Hematopoietic multipotent progenitor cell treated with erythropoietin and hydrocortisone succinate and interleukin-3 and kit ligand, for 15 days (in vitro differentiated cells): ENCODE measurements at places on chromosomes 2 and 18.

GRCh38 chr2:159882130-159882745 is 84.2 kb upstream of the CD302 start:
- no peak for DNase-seq

DNA sequence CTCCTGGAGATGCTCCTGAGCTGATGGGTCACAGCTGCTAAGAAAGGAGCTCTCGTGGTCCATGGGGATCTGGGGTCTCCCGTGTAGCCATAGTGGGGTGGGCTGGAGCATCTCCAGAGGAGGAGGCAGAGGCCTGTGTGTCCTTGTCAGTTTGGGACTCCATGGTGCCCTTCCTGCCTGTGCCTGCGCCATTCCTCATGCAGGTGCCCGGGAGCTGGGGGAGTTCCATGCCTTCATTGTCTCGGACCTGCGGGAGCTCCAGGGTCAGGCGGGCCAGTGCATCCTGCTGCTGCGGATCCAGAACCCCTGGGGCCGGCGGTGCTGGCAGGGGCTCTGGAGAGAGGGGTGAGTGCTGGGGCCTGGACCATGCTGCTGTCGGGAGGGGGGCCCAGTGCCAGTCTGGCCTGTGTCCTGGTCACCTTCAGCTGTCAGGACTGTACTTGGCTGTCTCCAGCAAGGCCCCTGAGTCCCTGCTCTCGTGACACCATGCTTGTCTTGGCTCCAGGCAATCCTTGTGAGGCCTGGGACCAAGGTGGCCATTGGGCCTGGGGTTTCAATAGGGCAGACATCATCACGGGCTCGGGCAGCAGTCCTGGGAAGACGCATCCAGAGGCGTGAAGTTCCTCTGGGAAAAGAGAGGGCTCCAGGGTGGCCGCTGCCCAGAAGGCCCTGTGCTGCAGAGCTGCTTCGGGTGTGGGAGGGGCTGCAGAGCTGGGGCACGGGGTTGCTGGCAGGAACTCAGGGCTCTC is 7.3 kb downstream of the CAPN10 start:
- DNase-seq = no peak

DNA sequence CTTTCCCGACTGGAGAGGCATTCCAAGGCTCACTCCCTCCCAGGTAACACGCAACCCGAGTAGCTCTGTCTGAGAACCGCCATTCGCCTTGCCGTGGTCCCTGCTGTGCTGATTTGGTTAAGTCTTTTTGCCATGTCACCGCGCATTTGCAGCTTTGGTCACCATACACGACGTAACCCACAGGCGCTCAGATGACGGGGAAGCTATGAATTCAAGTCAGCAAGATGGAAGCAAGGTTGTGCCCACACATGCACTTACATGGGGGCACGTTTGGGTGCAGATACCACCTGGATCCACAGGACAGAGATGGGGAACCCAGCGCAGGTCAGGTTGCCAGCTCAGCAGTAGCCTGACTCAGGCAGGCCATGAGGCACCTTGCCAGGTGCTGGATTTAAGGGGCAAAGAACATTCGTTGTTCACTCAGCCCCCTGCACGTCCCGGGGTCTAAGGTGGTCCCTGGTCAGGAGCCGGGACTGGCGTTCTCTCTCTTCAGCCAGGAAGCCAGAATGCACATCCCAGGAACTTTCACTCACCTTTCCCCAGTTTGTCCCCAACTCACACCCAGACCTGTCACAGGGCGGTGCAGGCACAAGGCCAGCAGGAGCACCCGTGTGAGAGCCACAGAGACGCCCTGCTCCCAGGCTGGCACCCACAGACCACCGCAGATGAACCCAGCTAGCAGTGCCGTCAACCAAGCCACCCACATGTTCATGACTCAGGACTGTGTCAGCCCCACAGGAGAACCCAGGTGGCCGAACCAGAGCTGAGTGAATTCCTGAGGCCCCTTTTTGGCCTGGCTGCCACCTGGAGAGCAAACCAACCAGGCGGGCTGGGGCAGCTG is 19.9 kb downstream of the SNED1 start:
- no peak for DNase-seq

GRCh38 chr2:13611939-13612338 is 895.2 kb downstream of the TRIB2 start:
- DNase-seq = no peak

- DNase-seq = no peak
Measured at GRCh38 chr2:181546086-181546485, 88.9 kb downstream of the ITGA4 start.

DNA sequence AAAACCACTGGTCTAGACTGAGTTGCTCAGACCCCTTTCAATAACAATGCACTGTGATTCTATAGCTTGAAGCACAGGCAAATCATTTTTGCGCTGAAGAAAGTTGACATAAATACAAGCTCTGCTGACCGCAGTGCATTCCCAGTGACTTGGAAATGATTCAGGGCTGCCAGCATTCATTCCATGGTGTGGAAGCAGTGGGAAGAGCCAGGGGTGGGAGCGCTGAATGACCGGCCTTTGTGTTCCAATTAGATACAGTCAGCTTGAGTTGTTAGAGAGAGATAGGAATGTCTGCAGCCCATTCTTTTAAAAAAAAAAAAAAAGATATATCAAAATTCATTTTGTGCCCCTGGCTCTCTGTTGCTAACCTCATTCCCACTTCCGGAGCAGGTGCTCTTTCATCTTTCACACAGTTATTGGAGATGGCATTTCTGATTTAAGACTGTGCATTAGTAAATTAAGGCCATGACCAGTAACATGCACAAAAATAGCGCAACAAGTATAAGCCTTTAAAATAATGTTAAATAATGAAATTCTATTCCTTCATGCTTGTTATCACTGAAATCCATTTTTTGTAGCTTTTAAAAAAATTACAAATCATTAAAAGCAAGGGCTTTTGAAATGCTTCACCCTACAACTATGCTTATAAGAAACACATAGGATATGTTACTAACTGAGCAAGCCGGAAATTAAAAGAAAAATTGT is 59.4 kb upstream of the CTLA4 start:
- no peak for DNase-seq

DNA sequence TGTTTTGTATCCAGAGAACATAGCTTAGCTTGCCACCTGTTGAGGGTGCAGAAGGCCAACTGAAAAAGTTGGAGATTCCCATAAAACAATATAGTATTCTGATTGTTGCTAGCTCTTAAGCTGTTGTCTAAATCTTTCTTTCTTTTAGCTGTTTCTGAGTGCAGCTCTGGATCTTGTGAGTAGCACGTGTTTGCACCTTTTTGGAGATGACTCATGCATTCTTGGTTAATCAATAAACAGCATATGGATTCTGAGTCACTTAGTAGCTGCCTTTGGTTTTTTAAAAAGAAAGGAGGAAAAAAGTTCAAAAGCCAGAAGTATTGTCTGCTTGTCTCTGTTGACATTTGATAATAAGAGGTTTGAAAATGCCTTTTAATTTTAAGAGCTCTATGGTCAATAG is 483.0 kb upstream of the FSIP2 start:
- no peak for DNase-seq

GRCh38 chr2:73068147-73068546 is 3.4 kb downstream of the SFXN5 start:
- no peak for DNase-seq

DNA sequence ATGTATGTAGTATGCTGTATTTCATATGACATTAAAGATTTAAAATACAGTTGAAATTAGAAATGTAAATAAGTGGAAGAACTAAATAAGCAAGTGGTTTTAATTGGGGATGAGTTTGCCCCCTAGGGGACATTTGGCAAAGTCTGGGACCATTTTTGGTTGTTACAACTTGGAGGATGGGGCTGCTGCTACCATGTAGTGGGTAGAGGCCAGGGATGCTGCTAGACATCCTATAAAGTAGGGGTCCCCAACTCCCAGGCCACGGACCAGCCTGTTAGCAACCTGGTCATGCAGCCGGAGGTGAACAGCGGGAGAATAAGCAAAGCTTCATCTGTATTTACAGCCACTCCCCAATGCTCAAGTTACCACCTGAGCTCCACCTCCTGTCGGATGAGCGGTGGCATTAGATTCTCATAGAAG is 27.9 kb upstream of the ASNSD1 start:
- peak; percentile 66 for DNase-seq

- DNase-seq = no peak
Measured at GRCh38 chr18:71902482-71902881, 641.7 kb downstream of the CBLN2 start.

DNA sequence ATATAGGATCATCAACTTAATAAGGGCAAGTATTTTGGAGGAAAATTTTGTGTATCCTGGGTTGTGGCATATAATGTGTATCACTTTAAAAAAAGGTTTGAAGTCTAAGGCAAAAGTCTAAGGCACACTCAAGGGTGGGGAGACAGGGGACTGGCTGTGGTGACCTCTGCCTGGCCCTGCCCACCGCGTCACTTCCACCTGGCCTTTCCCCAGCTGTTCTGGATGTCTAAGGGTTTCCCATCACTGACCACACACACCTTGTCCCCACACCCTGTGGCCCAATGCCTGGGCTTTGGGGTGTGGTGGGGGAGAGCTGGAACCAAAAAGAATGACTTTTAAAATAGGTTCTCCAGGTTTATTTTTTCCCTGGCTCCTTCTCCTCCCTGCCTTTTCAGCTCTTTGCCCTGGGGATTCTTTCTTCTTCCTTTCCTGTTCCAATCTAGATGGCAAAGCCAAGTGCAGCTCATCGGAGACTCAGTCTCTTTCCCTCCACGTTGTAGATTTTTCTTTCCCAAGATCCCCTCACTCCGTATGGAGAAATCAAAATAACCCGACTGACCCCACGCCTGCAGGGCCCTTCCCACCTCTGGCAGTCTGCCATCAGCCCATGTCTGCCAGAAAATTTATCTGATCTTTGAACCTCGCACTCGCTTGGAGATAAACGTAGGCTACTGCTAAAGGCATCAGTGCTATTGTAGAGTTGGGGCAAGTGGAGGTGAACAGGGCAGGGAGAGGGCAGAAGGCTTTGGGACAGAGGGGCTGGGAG is 257.2 kb downstream of the DYSF start:
- no peak for DNase-seq

DNA sequence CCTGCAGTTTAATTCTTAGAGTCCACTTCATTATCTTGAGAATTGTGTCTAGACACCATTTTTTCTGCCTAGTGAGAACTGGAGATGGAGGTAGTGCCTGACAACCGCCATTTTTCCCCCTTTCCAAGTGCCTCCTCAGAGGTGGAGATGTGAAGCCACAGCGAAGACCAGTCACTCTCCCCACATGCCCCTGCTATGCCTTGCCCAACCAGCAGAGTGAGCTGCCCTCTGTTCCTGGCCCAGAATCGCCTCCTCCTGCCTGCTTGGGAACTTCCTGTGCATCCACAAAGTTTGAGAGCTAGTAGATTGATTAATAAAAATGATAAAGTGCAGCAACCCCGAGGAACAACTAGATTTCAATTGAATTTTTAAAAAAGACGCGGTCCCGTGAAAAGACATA is 123.3 kb downstream of the CLIP4 start:
- no peak for DNase-seq

DNA sequence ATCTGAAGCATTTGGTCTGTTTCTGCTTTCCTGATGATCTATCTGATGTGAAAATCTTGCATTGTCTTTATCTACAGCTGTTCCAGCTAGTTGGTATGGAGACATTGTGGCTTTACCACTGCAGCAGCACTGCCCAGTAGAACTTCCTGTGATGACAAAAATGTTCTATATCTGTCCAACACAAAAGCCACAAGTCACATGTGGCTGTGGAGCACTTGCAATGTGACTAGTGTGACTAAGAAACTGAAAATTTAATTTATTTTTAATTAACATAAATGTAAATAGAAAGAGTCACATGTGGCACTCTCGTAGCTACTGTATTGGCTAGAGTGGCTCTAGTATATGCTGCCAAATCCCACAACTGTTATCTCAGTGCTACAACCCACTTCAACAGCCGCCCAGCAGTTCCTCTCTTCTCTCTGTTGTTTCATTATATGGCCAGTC is 425.7 kb downstream of the SETBP1 start:
- DNase-seq = no peak

DNA sequence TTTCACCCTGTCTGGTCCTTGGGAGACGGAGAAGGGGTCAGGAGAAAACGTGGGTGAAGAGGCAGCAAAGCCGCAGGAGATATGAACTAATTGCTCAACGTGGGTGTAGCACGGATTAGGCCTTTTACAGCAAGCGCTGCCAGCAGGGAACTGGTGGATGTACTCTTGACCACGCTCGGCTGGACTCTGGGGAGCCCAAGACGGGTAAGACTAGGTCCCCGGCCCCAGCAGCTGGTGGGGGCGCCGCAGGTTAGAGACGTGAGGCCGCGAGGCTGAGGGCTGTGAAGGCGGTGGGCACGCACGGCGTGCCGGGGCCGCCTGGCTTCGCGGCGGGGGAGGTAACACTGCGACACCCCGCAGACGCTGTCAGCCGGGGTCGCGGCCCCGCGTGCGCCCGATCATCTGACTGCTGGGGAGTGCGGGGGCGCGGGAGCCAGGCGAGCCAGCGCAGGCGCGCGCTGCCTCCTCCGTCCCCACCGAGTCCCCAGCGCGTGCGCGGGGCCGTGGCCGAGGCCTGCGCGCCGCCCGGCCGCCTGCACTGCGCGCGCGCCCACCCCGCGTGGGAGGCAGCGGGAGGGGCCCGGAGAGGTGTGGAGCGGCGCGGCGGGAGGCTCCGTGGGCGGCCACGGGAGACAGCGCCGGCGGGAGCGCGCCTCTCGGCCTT is at the start of gene CLIP4:
CLIP4 (plus strand) TSS at position 470 of the 664 bp plus-strand sequence. CDS start 5,974 bp downstream, outside the sequence.
- peak; percentile 49 for DNase-seq

DNA sequence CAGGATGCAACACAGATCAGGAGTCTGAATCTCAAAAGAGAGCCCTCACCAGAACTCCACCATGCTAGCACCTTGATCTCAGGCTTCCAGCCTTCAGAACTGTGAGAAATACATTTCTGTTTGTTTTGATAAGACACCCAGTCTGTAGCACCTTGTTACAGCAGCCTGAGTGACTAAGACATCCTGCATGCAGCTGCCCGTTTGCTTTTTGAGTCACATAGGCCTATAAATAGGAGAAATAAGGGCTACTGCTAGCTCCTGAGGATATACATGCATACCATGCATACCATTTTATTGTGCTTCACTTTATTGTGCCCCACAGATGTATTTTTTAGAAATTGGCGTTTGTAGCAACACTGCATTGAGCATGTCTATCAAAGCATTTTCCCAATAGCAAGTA is 337.8 kb downstream of the CDH2 start:
- DNase-seq = no peak
